Non-pigmented ciliary epithelial cell (primary cell): ENCODE measurements at places on chromosomes 7 and 10.
A peak's percentile ranks its signal among the peaks of the same experiment; 100 is the strongest.

GRCh38 chr7:134789967-134790685, 10.7 kb downstream of the CALD1 start:
- no peak for DNase-seq

- DNase-seq, result no peak
Observed at GRCh38 chr10:50470345-50470744, 153.4 kb downstream of the SGMS1 start.

GRCh38 chr10:44201656-44202055, 183.2 kb downstream of the CXCL12 start:
- no peak for DNase-seq

DNA sequence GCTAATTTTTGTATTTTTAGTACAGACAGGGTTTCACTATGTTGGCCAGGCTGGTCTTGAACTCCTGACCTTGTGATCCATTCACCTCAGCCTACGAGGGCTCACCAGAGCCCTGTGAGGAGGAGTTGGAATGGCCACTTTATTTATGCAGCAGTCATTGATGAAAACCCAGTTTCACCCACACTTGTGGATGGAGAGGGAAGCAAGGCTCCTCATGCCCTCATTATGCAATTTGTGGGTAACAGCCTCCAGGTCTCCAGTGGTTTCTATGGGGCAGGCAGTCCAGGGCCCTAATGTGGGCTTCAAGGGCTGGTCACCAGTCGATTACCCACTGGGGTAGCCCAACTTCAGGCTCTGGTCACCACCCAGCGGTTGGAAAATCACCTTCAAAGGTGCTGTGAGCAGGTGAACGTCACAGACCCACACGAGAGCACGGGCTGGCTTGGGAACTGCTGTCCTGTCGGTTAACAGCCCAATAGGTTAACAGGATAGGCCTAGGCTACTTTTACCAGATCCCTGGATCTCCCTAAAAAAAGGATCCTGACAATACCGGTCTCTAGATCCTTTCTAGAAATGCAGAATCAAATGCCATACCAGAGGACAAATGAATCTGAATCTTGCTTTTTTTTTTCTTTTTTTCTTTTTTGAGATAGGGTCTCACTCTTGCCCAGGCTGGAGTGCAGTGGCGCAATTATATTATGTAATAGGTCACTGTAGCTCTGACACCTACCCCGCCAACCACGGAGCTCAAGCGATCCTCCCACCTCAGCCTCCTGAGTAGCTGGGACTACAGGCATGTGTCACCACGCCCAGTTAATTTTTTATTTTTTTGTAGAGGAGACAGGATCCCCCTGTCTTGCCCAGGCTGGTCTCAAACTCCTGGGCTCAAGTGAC, 97.8 kb downstream of the SLC37A3 start:
- DNase-seq, result no peak

- DNase-seq, result no peak
Observed at GRCh38 chr7:4138866-4139265, 543.2 kb upstream of the FOXK1 start.

DNA sequence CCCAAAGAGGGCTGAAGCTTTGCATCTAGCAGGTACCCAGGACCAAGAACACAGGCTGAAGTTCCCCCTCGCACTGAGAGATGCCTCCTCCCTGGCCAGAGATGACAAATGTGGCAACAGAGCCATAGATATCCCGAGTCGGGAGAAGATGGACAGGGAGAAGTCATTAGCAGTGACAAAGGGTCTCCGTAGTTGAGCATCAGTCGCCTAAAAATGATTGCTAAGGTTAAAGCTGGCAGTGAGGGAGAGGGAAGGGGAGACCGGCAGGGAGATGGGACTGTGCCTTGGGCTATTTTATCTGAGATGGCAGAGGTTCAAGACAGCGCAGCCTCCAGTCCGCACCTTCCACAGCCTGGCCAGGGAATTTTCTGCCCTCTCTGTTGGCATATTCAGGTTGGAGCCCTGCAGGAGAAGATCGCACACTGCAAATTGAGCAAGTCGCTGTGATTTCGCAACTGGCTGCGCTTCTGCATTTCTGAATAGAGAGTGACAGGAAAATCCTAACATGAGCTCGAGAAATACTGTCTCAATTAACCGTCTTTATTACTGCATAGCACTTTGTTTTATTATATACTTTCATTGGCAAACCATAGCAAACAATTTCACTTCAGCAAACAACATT, 238.9 kb upstream of the GPR26 start:
- no peak for DNase-seq

GRCh38 chr10:61821693-61822092, 79.8 kb upstream of the ARID5B start:
- DNase-seq, result no peak

GRCh38 chr10:121708728-121709674, 110.8 kb upstream of the FGFR2 start:
- no peak for DNase-seq

GRCh38 chr10:47308775-47309174, 8.8 kb downstream of the GDF10 start:
- no peak for DNase-seq

DNA sequence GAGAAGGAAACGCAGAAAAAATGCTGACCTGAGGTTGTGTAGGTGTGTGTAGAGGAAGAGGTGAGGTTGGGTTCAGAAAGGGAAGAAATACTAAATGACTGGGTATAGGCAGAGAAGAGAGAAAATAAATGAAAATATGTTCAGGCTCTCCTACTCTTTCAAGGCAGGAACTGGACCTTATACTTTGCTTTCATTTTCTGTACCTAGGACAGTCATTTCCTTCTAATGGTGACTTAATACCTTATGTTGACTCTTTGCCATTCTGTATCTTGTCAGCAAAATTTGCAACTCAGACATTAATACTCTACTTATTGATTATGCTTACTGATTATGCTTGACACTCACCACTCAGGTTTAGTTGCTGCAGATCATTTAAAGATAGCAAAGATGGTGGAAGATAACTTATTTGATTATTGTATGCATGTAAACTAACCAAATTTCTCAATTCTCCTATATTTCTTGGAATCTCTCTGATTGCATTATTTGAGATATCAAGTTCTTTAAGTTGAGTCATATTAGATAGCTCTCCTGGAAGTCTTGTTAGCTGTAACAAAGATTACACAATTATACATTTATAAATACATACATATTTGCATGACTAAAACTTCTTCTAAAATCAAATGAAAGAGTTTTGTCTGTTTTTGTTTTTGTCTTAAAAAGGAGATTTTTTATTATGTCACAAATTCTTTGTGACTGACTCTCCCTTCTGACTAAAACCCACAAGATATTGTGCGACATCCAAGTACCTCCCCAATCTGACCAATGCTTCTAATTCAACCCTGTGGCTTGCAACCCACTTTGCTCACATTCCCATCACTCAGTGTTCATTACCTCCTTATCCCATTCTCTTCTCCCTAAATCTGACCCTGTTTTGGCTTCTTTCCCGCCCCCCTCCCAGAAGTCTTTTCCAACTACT, 20.0 kb downstream of the LRRD1 start:
- peak; percentile 65 for DNase-seq

GRCh38 chr10:102152545-102152890, 329 bp downstream of the NOLC1 start:
- no peak for DNase-seq

DNA sequence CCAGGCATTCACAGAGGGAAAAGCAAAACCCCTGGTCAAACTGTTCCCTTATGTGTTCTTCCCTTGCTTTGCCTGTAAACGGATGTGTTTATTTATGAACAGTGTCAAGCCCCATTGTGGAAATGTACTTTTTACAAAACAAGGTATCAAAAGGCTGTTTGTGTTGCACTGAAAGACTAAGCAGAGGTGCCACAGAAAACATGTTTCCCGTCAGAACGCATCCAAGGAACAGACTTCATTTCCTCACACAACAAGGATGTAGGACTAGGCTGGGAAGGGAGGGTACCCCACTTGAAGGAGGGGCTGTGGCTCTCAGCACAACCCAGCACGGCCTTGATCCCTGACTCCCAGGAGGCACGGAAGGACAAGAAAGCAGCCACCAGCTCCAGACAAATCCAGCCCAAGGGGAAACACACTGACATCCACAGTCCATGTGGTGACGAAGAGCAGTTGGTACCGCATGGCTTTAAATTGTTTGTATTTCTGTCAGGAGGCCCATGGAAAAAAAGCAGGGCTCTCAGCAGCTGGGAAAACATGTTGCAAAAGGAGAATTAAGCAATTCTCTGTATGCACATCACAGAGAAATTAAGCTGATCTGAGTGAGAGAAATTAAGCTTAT, 85.6 kb downstream of the RNF216 start:
- no peak for DNase-seq

GRCh38 chr7:158407581-158408317, 179.9 kb downstream of the PTPRN2 start:
- DNase-seq, result peak; percentile 5

- no peak for DNase-seq
Observed at GRCh38 chr7:72751978-72752377, 76.0 kb downstream of the TYW1B start.

DNA sequence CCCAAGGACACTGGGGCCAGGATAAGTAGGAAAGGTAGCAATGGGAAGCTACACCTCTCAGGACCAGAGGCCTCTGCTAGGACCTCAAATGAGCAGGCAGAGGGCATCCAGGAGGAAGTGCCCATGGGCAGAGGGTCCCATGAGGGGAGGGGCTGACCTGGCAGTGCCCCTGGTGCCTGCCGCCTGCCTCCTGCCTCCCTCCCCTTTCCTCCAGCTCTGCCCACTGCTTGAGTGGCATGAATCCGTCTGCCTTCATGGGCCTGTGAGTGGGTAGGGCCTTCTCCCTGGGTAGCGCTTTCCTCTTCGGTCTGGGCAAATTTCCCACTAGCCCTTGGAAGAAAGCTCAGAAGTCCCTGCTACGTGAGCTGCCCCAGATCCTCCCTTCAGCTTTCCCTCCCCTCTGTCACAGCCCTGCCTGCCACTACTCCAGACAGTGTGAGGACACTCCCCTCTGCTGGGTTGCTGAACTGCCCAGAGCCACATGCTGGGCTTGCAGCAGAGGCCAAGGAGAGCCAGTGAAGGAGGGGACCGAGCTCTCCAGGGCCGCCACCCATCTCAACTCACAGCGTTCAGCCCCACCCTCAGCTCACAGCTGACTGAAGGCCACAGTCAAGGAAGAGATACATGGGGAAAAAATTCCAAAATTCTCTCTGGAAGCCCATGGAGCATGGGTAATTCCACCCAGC, 141.4 kb downstream of the ARHGAP22 start:
- no peak for DNase-seq

- no peak for DNase-seq
Observed at GRCh38 chr7:18378989-18379605, 116.5 kb upstream of the HDAC9 start.

DNA sequence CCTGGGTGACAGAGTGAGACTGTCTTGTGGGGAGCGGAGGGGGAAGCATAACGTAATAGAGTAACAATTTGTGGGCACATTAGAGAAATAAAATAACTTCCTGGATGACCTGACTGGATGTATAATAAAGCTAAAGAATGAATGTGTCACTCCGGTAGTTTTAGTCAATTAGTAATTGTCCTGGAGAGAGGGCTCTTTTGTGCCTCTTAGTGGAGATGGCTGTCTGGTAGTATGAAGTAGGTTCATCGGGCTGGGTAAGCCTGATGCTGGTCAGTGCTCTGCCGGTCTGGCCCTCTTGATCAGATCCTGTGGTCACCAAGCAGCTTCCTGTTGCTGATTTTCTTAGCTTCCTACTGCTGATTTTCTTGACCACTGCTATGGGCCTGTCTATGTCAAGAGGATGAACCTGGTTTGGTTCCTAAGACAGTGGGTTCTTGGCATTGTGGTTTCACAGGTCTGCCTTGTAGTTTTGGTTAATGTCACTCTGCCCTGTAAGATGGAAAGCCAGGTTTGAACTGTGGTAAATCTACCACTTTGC, 34.1 kb downstream of the ZRANB1 start:
- DNase-seq, result no peak

GRCh38 chr10:19826712-19827111, 10.5 kb downstream of the PLXDC2 start:
- DNase-seq, result no peak

GRCh38 chr7:150945171-150945852, 32.8 kb downstream of the KCNH2 start:
- no peak for DNase-seq

DNA sequence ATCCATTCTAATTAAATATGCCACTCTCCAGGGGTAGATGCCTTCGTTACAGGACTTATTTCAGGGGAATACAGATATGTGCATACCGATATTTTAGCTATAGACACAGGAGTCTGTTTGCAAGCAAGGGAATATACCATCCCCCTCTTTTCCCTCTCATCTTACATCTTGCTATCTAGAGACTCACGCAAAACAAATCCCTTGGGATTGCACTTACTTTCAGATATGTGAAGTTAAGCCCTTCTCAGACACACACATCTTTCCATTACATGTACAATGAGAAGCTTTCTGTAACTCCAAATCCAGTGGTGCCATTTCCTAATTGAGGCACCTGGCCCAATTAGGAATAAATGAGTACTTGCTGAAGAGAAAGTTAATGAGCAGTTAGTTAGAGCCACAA, 250.4 kb upstream of the FZD8 start:
- no peak for DNase-seq

- no peak for DNase-seq
Observed at GRCh38 chr10:28788762-28789161, 111.4 kb downstream of the BAMBI start.

GRCh38 chr10:90855126-90855525, 2.7 kb downstream of the HTR7 start:
- no peak for DNase-seq

GRCh38 chr7:80699045-80699638, 60.7 kb downstream of the CD36 start:
- no peak for DNase-seq

DNA sequence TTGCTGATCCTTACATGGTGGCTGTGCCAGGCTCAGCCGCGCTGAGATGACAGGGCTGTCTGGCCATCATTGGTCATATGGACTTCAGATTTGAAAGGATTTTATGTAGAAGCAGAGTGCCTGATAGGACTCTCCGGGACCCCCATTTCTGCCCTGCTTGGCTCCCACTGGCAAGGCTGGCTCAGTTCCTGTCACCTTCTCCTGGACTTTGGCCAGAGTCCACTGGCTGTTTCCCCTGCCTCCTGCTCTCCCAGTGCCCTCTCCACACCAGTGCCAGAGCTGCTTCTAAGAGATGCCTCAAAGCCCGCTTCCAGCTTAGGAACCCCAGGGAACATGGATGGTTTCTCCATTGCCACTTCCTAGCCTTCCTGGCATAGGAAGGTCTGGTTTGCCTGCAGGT, 5.1 kb upstream of the SH2D4B start:
- DNase-seq, result no peak

DNA sequence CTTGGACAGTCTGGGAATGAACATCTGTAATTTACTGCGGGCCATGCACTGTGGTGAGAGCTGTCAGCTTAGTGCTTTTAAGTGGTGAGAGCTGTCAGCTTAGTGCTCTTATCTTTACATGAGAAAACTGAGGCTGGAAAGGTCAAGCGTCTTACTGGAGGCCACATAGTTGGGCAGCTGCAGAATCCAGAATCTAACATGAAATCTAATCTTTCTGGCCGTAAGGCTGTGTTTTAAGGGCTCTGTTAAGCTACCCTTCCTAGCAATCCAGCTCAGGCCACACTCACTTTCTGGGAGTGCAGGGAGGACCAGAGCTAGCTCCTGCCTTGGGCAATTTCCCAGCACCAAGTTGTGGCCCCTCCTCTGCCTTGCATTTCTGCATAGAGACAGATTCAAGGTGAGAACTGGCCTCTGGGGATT, 70.2 kb downstream of the SORCS3 start:
- DNase-seq, result no peak
